ENCODE measurements at places on chromosomes 11 and 22.

GRCh38 chr22:40025856-40026255, 31.1 kb downstream of the FAM83F start:
- no peak for DNase-seq

GRCh38 chr11:3368199-3368598, 10.7 kb downstream of the ZNF195 start:
- DNase-seq, result no peak

DNA sequence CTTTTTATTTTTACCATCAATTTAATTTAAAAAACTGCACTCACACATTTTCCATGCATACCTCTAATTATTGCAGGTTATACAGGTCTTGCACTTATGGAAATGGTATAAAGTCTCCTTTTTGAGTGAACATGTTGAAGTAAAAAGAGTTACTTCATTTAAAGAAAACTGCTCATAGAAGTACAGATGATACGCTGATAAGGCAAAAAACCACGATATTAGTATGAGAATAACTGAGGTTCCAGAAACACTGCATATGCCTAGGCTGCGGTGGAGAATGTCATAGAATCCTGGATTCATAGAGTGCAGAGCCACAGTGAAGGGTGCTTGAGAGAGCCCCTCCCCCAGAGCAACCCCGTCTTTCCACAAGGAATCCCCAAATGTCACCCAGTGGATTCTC, 175.8 kb downstream of the BCR start:
- DNase-seq, result no peak

- DNase-seq, result no peak
Measured at GRCh38 chr11:102560555-102561011, 30.0 kb upstream of the MMP7 start.

DNA sequence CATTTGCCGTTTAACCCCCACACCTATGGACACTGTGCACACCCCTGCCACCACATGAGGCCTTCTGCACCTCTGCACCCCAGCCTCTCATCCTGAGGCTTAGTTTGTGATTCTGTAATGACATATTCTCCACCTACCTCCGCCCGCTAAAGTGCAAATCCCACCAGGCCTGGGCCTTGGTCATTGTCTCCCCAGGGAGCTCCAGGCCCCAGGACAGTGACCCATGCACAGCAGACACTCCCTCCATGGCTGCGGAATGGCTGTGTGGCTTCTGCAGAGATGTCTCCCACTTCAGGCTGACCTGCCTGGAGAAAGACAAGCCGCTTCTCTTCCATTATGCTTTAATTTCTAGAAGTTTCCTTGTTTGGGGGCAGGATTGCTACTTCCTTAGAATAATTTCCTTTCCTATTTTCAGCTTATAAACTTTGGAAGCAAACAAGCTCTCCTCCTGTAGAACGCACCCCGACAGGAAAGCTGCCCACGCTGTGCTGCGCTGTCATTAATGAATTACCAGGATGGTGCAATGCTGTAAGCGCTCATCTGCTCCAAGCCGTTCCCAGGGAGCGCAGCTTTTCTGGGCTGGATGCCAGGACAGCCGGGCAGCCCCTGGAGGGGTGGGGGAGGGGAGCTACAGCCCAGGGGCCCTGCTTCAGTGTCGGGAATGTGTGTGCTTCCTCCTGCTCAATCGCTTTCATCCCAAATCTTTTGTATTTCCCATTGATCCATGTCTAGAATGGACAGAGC, 618.0 kb downstream of the BRD1 start:
- DNase-seq, result no peak

- DNase-seq, result no peak
Measured at GRCh38 chr11:68263444-68264035, 8.2 kb downstream of the C11orf24 start.

- DNase-seq, result no peak
Measured at GRCh38 chr11:68939583-68940555, 36.2 kb downstream of the IGHMBP2 start.

DNA sequence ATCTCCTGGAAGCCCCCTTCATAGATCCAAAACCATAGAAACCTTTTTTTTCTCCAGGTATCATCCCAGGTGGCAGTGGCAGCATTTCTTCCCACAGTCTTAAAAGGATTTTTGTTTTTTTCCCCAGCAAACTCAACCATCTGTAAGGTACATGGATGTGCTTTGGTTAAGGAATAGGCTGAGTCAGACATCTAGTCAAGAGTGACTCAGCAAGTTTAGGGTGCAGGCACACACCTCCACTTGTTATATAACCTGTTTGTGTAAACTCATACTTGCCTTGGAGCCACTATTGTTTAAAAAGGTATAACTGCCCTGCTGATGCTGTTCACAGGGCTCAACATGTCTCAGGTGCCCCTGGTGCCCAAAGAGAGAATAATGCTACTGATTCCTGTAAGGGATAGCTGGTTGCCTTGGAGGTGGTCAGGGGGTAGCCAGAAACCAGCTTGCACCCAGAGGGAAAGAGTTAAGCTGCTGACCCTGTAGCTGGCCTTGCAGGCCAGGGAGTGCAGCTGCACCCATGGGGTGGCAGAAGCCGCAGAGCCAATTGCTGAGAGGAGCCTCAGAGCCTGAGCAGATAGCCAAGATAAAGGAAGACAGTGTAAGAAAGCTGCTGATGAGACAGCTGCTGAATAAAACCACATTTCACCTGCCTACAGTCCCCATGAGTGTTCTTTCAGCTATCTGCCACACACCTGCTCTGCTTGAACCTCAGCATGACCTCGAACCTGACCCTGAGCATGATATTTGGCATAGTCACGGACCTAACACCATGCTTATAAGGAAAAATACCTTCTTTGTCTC, 1726.1 kb upstream of the RAG2 start:
- DNase-seq, result no peak

DNA sequence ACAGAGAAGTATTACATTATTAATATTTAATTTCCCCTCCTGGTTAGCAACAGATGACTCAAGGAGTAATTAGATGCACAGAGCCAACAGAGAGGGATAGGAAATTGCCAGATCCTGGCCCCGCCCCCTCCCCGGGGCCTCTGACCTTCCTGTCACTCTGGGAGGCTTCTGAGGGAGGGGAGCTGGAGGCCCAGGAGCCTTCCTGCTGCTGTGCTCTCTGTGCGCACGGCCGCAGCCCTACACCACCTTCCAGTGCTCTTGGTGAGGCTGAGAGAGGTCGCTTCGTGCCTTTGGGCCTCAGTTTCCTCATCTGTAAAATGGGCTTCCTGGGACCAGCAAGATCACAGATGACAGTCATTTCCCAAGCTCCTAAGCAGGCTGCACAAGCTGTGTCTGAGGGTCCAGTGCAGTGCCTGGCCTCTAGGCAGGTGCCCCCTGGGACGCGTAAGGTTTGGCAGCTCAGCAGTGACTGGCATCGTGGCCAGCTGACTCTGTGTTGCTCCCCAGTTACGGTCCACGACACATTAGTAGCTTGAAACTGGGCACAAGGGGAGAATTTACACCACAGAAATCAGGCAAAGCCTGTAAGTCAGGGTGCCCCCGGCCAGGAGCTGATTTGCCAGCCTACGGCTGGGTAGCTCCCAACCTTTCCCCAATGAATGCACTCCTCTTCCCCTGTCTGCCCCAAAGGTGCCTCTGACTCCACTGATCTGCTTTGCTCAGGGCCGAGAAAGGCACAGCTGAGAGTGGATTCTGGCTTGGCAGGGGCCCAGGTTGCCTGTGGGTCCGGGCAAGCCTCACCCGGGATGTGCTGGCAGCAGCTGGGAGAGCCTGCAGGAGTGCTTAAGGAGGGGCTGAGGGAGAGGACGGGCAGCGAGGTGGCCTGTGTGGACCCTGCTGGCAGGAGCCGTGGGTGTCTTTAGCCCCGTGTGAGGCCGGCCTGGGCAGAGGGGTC, 2.3 kb downstream of the ADORA2A start:
- DNase-seq, result no peak

DNA sequence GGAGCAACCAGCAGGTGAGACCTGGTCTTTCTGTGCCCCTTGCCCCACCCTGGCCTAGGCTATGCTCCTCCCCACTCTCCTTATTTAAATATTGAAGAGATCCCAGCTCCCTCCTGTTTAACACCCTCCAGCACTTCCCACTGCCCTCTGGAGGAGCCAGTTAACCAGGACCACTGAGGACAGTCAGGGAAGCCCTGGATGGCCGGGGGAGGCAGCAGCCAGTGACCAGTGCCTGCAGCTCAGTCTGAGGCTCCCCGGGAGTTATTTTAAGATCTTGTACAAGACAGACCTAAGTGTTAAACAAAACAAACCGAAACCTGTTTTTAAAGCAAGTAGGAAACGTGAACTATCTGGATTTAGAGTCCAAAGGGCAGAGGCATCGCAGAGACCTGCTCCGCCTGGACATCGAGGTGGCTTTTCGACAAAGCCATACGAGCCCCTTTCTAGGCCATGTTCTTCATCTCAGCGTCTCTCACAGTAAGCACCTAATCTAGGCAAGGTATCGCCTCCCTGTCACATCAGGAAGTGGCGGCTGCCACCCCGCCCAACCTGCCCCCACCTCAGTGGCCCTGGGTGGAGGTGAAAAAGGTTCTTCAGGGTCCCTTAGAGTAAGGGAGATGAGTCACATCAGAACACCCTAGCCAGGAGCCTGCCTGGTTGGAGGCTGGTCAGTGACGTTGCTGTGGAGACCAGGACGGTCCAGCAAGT, 35.2 kb downstream of the TRMU start:
- no peak for DNase-seq

DNA sequence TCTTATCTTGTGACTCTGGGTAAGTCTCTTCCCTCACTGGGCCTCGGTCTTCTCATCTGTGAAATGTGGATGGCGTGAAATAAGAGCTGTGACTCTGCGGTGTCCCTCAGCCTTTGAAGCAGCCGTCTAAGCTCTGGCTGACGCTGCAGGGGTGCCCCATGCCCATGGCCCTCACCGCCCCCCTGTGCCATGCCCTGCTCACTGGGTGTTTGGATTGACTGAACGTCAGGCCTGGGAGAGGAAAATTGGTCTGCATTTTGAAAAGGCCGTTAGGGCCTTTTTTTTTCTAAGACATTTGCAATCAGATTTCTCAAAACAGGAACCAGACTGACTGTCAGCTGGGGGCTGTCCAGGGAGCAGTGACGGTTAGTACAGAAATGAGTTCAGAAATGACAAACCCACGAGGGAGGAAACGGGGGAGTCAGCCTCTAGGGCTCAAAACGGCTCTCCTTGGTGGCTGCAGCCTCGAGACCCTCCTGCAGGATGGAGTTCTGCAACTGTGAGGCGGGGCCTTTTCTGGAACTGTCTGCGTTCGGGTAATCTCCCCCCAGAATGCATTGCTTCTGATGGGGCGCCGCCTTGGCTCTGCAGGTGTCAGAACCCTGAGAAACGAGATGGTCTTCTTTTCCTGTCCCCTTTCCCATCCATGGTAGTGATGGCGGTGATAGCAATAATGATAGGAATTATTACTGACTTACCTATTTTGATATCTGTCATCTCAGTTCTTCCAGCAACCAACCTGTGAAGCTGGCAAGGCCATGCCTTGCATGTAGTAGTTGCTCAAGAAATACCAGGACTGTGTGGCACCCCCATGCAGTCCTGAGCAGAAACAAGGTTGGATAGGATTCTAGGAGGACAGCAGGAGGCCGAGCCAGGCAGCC, 2.0 kb downstream of the GRK2 start:
- no peak for DNase-seq

GRCh38 chr11:78635814-78636506, 61.3 kb upstream of the NARS2 start:
- no peak for DNase-seq

DNA sequence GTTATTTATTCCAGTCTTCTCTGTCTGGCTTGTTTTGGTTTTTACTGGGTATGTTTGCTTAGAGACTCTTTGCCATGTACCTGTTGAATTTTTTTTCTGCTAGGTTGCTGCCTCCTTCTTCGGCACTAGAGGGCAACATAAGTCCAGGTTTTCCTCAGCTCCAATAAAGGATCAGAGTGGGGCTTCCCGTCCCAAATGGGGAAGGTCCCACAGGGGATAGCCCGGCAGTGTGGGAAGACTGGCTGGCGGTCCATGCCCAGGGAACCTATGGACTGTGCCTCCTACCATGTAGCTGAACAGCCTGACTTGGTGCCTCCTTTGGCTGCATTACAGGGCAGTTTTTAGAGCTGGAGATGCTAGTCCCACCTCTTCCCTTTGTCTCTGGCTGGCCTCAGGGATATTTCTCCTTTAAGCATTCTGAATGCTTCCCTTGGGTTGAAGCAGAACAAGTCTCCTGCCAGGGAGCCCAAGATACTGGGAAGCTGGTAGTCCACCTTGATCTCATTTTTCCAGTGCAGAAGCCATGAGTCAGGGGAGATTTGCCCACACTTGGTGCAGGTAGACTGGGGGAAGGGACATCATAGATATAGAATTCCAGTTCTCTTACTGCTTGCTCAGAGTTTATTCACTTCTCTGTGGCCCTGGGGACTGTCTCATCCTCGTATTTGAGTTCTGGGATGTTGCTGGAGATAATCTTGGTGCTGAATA, 60.2 kb downstream of the BRD1 start:
- no peak for DNase-seq

DNA sequence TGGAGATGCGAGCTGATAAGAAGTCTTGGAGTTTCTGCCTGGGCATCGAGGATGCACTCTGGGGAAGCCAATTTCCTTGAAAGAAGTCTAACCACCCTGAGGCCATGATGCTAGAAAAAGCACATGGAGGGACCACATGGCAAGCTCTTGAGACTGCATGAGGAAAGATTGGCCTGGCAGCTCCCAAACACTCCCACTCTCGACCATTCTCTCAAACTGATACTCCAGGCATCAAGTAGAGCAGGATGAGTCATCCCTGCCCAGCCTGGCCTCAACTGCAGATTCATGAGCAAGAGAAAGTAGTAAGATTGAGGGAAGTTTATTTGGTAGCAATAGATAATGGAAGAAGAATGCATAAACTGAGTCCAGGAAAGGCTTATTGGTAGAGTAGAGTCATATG, 194.3 kb downstream of the KIF18A start:
- no peak for DNase-seq

DNA sequence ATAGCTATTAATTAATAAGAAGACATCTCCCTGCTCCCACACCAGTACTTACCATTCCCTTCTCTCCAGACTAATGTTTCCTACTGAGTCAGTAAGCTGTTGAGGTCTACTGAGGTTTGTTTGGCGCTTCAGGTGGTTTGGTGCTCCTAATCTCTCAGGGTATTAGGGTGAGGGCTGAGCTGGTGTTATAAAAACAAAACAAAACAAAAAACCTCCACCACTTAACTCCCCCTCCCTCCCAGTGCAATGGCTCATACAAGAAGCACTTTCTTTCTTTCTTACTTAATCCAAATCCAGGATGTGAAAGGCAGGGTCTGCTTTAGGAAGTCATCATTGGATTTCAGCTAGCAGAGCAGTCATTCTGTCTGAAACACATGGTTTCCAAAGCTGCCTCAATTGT, 15.3 kb downstream of the CSTPP1 start:
- DNase-seq, result no peak

DNA sequence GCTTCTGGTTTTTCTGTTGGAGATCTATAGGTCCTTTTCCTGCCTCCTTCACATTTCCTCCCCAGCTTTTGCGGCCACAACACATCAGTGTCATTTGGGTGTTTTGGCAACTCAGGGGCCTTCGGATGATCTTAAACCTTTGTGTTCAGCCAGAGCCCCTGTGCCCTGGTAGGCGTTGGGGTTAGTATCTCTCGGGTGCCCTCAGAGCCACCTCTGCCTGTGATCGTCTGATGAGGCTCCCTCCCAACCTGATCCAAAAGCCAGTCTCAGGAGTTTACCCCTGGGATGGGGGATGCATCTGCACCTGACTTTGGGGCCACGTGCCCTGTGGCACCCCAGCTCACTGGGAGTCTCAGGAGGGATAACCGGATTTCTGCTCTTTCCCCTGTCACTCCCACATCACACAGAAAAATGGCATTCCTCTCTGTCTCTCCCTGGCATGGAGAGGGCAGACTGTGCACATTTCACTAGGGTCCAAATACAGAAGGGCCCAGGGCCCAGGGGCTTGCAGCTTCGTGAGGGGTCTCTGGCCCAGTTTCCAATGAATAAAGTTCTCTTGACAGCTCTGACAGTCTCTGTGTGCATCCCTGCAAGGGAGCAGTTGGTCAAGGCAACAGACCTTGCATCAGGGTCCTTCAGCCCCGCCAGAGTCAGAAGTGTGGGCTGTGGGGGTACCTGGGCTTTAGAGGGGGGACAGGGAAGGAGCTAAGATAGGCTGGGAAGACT, 2.6 kb downstream of the RNF26 start:
- DNase-seq, result no peak

Data from activated CD4-positive, CD25-positive, alpha-beta regulatory T cell (primary cell).